ENCODE measurements at places on chromosomes 5 and 9.

- peak; percentile 17 for DNase-seq
Observed at GRCh38 chr9:117555964-117556629, 141.2 kb upstream of the ASTN2 start.

DNA sequence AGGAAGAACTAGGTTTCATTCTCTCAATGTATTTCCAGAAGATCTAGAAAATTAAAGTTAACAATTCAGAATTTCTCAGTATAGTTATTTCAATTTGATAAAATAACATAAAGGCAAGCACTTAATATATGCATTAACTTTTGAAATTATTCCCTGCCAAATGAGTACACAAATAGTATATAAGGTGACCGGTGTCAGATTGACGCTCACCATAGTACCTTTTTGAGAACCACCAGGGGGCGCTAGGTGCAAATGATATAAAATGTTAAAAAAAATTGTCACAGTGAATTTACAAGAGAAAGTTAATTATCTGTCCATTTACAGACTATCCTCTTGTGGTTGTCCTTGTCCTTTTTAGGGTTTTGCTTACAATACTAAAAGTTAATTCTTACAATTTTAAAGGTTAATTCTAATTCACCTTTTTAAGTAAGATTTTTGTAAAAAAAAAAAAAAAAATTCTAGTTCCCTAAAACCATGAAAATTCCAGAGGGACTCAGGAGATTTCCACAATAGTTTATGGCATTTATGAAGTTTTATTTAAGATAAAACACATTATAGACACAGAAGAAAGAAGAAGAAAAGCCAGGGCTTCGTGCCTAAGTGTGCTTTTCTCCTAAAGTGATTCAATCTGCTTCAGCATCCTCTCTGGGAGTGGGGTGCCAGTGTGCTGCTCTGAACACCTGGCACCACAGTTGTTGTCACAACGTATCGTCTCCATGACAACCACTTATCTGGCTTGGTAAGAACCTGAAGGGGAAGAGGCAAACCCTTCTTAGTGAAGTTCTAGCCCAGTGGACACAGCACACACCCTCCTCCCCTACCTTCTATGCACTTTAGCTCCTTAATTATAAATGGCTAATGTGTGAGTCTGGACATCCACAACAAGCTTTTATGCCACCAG lies 1.7 kb downstream of the ADAMTS16 start:
- peak; percentile 68 for DNase-seq

GRCh38 chr9:32841314-32841713 lies 58.0 kb downstream of the TMEM215 start:
- no peak for DNase-seq

DNA sequence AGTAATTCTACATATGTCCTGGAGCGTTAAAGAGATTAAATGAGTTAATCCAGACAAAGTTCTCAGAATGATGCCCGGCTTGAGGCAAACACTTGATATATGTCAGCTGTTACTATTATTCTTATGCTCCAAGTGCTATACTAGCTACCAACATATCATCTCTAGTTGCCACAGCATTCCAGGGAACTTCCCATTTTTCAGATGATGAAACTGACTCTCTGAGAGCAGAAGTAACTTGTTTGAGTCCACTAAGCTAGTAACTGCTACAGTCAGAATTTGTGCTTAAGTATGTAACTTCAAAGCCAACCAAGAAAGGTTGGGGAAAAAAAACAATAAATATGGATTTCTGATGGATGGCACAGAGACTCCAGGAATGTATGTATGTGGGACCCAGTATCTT lies 98.1 kb downstream of the CDK5RAP2 start:
- DNase-seq: no peak

GRCh38 chr9:108150736-108151586 lies 661.4 kb upstream of the KLF4 start:
- DNase-seq: no peak

- DNase-seq: no peak
Observed at GRCh38 chr9:73154722-73155121, 3.1 kb downstream of the ANXA1 start.

GRCh38 chr5:131274326-131275063 lies 10.6 kb downstream of the CDC42SE2 start:
- no peak for DNase-seq

- DNase-seq: no peak
Observed at GRCh38 chr5:154654486-154655371, 100.4 kb upstream of the LARP1 start.

- DNase-seq: no peak
Observed at GRCh38 chr5:171405615-171406014, 13.8 kb upstream of the FGF18 start.

GRCh38 chr9:105319202-105319813 lies 74.9 kb downstream of the SLC44A1 start:
- no peak for DNase-seq

DNA sequence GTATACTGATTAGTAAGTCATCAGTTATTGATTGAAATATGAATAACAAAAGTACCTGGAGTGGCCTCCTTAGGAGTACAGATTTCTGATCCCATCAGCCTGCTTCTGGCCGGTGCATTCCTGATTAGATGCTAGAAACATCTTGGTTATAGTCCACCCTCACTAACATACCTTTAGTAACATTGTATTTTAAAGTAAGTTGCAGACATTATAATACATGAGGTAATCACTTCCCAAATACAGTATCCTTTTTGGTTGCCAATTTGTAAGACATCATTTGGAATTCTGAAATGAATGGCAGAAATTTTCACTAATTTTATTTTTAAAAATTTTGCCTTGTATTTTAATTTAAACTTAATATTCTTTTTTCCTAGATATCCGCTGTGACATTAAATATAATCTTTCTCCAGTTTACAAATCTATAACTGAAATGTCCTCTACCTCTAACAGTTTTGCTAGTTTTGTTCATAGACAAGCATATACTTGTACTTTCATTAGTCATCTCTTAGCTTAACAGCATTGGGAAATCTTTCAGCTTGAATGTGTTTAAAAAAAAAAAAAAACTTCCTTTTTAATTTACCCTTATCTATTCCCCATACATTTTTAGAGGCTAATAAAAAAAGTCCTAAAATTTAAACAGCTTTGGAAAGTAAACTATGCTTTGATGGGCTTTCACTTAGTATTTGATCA lies 178.9 kb downstream of the XRCC4 start:
- DNase-seq: no peak

- peak; percentile 52 for DNase-seq
Observed at GRCh38 chr9:131608493-131609037, 63.2 kb downstream of the PRRT1B start.

DNA sequence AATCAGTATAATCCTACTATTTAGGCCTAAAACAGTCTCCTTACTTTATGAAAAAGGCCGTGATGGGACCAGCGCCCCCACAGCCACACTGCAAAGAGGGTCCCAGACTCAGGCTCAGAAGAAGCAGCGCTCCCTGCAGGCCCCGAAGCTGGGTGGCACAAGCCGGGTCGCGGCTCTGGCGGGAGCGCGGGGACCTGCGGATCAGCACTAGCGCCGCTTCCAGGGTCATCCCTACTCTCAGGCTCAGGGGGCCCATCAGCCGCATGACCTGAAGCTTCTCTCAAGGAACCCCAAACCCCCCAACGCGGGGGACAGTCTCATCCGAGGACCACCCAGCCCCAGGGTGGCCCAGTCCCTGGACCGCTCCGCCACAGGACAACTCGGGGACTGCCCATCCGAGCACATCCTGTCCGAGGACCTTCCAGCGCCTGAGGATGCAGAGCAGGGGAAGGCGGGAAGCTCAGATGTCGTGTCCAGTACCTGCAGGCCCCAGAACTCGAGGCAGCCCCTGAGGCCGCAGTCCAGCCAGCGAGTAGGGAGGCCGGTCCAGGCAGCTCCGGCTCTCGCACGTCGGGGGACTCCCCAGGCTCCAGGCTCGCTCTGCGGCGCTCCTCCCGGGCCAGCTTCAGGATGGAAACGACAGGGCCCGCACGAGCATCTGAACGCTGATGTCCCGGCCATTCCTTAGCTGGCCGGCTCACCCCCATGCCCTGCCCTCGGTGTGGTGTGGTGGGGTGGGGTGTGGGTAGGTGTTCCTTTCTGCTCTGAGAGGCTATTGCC lies 32.4 kb upstream of the CDK20 start:
- no peak for DNase-seq

GRCh38 chr5:58446024-58446423 lies 13.9 kb downstream of the PLK2 start:
- DNase-seq: no peak

DNA sequence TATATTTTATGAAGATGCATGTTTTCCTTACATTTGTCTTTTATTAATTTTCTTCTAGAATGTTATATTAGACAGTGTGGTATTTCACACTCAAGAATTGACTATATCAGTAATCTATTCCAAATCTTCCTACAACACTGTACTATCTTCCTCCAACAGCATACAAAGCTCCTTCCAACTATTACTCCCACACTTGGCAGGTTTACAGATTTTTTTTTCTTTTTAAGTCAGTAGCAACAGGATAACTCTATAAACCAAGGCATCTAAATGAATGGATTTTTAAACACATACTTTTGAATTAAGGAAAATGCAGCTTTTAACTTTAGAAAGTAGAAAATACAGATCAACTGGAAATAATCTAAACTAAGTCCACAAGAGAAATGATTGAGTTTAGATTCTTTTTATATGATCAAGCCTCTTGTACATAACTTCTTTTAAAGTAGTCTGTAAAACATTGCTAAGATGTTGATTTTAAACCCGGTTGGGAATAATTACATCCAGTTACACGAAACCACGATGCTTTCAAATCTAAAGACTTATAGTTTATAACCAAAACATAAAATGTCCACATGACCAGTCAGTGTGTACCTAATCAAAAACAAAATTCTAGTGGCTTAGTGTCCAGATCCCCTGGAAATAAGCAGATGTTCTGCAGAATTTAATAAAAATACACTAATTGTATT lies 281.6 kb downstream of the ADAMTS6 start:
- DNase-seq: no peak

- DNase-seq: no peak
Observed at GRCh38 chr9:136119061-136119882, 597 bp upstream of the TMEM250 start.

DNA sequence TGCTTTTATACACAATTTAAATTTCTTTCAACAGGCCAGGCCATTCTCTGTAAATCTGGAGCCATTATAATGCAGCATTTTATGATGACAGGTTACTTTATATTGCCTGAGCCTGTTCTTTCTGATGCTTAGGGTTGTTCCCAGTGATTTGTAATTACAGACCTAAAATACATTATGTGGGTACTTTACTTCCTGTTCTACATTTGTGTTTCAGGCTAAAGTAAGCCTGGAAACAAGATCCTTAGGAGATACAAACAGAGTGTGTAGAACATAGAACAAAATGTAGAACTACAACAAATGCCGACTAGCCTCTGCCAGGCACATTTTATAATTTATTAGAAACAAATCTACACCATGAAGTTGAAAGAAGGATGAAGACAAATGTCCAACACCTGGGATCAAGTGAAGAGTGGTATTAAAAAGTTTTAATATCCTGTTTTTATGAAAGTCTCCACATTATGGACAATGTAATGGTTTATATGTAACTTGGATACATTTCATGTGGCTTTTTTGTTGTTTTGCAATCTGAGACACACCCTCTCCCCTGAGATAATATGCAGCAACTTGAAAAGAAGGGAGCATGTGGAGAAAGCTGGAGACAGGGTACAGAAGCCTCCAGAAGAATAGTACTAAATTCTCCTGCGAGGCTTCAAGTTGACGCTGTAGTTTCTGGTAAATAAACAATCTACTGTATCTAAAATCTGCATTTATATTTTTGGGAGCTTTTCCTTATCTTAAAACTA lies 46.9 kb downstream of the VCAN start:
- DNase-seq: no peak

- DNase-seq: no peak
Observed at GRCh38 chr5:78647838-78648358, 674 bp downstream of the LHFPL2 start.

DNA sequence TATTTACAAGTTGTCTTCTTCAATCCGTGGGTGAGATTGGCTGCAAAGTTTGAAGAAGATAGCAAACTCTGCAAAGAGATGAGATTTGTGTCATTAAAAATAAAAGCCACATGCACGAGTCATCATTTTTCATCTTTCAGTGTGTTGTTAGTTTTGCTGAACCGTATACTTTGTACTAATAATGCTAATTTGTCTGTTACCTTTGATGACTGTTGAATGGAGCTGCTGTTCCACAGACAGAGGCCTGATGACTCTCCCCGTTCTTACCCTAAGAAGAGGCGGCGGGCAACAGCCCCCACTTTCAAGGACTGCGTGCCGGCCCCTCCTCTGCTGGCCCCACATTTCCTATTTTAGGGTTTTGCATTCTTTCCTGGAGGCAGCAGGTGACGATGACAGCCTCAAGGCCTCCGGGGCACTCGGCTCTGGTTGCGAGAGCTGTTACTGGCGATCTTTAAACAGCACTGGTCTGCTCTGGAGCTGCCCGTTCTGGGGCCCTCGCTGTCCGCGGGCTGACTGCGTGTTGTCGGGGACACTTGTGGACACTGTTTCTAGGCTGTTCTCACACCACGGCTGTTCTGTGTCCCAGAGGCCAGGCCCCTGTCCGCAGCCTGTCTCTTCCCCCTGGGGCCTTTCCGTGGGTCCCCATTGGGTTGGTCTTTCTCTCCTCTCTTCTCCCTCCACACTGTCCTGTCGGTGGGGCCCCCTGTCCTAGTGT lies 35.1 kb downstream of the NDUFS6 start:
- no peak for DNase-seq

DNA sequence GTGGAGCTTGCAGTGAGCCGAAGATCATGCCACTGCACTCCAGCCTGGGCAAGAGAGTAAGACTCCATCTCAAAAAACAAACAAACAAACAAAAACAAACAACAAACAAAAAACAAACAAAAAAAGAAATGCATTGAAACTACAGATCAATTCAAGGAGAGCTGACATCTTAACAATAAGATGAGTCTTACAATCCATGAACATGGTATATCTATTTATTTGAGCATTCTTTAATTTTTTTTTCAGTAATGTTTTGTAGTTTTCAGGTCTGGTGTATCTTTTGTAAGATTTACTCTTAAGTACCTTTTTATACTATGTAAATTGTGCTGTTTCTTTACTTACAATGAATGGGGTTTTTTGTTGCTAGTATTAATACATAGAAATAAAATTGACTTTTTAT lies 140.1 kb upstream of the DAPK1 start:
- no peak for DNase-seq

DNA sequence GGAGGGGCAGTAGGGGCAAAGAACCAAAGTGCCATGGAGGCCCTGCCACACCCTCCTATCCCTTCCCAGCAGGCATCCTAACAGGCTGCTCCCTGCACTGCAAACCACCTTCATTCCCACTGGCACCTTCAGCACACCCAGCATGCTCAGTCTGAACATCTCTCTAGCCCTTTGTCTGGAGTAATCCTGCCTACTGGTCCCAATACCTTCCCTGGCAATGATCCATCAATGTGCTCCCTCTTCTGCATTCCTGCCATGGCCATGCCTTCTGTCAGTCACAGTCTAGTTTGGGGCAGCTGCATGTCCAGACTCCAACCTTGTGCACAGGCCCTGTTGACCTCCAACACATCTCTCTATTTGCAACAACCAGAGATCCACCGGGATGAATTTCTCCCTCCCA lies 4.9 kb downstream of the MACROH2A1 start:
- no peak for DNase-seq

GRCh38 chr5:61330845-61331406 lies 1.1 kb upstream of the ZSWIM6 start:
- peak; percentile 68 for DNase-seq

- no peak for DNase-seq
Observed at GRCh38 chr5:44382894-44383293, 6.3 kb downstream of the FGF10 start.

- DNase-seq: no peak
Observed at GRCh38 chr5:16727755-16728325, 111.0 kb upstream of the RETREG1 start.

GRCh38 chr5:150639377-150639692 lies 1.1 kb upstream of the SYNPO start:
- no peak for DNase-seq
